ENCODE measurements at places on chromosomes 7 and 10. TPM values are rescaled to one million over a fixed set of nuclear protein-coding genes. Genes with fewer than 3 reads are reported as not detected.

DNA sequence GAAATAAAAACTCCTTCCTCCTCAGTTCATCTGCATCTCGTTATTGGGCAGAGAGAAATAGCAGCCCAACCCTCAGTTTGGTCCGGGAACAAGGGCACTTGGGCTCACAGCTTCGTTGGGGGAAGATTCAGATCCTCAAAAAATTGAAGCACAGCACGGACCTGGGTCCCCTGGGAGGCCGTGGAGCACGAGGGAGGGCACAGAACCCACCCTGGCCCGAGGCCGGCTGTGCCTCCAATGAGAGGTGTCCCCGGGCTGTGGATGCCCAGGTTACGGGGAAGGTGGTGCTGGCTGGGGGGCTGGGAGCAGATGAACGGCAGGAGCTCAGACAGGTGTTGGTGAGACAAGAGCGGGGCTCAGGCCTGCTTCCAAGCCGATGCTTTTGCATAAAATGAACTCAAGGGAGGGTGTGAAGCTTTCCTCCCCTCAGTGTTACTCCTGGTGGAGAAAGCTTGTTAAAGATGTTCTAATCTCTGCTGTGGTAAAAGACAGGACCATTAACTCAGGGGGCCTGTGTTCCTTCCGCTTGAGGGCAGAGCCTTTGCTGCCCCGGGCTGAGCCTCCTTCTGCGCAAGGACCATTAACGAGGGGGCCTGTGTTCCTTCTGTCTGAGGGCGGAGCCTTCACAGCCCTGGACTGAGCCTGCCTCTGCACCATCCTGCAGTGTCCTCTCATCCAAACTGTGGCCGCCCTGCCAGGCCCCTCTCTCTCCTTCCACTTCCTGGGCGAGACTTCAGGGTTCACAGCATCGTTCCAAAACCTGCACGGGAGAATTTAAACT is 302.2 kb downstream of the ADARB2 start:
- DNase-seq = no peak

SRRM3 gene
- polyA plus RNA-seq = 2.1 TPM

- no peak for DNase-seq
These were observed 2.7 kb upstream of the CALML5 start for GRCh38 chr10:5502061-5502521.

- no peak for DNase-seq
These were observed 47.0 kb upstream of the ELMO1 start for GRCh38 chr7:37495574-37496184.

GRCh38 chr7:40717242-40717641 is 582.4 kb downstream of the SUGCT start:
- no peak for DNase-seq

GRCh38 chr7:81811956-81812865 is 42.4 kb upstream of the HGF start:
- DNase-seq = no peak

MEPCE gene
- polyA plus RNA-seq = 49.2 TPM

- no peak for DNase-seq
These were observed 14.0 kb downstream of the SLC16A12 start for GRCh38 chr10:89521368-89521767.

DNA sequence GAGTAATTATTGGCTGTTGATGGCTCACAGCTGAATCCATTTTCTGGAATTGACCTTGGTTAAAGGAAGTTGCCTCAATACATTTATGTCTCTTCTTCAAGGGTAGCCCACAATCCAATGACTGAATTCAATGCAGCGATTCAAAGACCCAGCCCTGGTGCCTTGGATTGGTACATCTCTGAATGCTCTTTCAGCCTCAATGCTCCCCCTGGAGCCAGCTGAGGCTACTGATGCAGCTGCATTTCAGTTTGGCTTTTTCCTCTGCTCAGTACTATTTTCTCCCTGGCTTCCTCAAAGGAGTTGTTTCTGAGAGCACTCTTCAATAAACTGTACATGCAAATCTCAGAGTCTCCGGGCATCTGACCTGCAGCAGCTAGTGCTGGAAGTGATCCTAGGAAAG is 633 bp upstream of the EBLN1 start:
- no peak for DNase-seq

DNA sequence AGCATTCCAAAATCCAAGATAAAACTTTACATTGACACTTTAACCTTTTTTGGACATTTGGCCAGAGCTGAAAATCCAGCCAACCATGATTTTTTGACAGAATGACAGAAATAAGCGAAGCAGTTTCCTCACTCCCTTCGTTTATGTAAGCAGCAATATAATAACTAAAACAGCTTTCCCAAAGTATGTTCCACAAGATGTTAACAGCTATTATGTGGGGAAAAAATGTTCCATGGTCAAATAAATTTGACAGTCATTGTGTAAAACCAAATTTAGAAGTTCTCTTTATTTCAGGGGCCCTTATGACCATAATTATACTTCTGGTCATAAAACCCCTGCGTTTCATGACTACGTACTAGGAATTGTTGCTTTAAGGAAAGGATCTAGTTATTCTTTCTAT is 416.5 kb downstream of the MAGI2 start:
- no peak for DNase-seq

DNA sequence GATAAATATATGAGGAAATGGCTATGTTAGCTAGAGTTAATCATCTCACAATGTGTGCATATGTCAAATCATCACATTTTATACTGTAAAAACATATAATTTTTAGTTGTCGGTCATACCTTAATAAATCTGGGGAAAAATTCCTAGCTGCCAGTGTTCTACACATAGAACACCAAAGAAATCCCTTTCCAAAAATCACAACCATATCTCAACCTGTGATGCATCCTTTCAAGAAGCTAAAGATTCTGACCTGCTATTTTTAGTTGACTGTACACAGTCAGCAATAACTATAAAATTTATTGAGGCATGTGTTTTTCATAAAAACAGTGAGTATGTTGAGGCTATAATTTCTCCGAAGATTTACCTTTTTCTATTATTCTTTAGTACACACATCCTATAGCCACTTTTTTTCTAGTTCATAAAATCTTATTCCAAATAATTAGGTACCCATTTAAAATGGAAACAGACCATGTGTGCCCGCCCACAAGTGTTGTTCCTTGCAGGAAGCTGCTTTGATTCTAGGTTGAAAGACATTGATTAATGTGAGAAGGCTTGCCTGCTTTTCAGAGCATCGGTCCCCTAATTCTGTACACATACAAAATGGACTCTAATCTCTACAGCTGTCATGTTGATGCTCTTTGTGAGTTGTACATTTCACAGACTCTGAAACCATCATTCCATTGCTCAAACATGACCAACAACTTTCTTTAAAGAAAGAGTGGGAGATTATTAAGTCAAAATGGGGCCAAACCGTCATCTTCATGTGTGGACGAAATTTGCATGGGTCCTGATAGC is 117.5 kb upstream of the LRRN3 start:
- DNase-seq = no peak

TAF6 gene
- polyA plus RNA-seq = 67.9 TPM

GBX1 gene
- 0.22 TPM for polyA plus RNA-seq

THSD7A gene
- 86.9 TPM for polyA plus RNA-seq

DNA sequence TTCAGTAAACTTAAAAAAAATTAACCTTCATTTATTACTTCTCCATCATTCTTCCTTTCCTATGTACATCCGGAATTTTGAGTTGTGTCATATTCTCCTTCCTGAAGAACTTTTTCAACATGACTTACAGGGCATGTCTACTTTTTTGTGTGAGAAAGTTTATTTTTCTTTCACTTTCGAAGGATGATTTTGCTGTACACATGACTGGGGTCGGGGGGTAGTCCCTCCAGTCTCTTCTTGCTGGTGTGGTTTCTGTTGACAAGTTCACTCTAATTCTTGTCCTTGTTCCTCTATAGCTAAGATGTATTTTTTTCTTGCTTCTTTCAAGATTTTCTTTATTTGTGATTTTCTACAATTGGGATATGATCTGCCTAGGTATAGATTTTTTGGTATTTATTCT is 55.8 kb downstream of the INPP5A start:
- DNase-seq = no peak

DNA sequence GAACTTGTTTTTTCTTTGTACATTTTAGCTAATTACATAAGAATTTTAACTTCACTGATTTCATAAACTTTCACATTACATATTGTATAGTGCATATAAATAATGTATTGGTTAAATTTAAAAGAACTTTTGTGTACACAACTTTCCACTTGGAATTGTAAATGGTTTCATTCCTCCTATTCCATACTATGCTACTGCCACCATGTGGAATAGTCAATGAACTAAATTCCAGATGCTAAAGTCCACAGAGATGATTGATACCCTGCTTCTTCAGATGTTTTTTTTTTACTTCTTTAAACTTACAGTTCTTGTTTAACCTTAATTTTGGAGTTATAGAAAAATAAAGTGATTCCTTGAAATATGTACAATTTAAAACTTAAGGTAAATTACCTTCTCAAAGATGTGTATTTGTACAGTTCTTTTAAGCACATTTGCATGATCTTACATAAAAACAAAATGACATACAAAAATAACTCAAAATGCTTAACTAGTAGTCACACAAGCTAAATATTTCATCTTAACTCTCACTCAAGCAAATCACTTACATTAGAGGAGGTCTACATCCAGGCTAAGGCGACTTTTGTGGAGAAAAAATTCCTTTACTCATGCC is 247.6 kb upstream of the HGF start:
- DNase-seq = peak; percentile 15

- peak; percentile 56 for DNase-seq
These were observed 17.1 kb downstream of the MCU start for GRCh38 chr10:72709041-72709440.

CPEB3 gene
- polyA plus RNA-seq = 3.3 TPM

TCAF2 gene
- polyA plus RNA-seq = 3.3 TPM

GNGT1 gene
- polyA plus RNA-seq = not detected

Data from left kidney (tissue), 8 donors.